ENCODE measurements at places on chromosomes 12 and 14.

- no peak for DNase-seq
Observed at GRCh38 chr12:124088217-124088907, 115.3 kb downstream of the ZNF664 start.

- no peak for DNase-seq
Observed at GRCh38 chr12:51694146-51694545, 103.1 kb downstream of the SCN8A start.

DNA sequence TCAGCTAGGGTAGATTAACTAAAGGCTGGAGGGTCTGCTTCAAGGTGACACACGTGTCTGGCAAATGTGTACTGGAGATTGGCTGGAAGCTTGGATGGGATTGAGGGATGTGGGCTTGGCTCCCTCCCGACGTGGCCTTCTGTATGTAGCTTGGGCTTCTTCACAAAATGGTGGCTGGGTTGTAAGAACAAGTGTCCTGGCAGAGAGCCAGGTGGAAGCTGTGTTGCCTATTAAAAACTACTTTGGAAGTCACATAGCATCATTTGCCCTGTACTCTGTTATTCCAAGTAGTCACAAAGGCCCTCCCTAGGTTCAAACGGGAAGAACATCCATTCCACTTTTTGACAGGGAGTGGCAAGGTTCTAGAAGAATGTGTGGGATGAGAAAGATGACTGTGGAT, 174.1 kb upstream of the PRICKLE1 start:
- DNase-seq = no peak

DNA sequence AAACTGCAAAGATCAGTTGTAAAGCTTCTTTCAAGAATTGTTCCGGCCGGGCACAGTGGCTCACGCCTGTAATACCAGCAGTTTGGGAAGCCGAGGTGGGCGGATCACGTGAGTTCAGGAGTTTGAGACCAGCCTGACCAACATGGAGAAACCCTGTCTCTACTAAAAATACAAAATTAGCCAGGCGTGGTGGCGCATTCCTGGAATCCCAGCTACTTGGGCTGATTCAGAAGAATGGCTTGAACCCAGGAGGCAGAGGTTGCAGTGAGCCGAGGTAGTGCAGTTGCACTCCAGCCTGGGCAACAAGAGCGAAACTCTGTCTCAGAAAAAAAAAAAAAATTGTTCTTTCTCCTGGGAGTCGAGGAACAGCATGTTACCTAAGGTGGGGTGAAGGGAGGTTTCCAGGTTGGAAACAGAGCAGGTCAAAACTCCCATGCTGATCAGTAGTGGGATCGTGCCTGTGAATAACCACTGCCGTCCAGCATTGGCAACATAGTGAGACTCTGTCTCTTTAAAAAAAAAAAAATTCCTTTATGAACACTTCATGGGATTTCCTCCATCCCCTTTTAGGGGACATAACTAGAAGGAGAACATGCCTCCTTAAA, 13.9 kb downstream of the FBXO34 start:
- no peak for DNase-seq

DNA sequence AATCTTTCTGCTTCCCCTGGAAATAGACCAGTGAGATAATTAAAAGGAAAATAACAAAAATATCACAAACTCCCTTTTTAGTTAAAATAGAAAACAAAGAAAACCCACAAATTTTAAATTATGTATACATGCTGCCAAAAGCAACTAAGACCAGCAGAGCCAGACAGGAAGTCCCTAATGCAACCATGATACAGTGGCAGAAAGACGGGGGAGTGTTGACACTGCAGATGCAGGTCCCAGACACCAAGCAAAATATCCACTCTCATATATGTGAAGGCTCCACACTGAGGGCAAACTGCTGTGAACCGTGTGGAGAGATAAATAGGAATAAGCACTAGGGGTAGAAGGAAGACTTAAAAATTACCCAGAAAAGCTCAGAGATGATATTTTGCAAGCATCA, 401.0 kb downstream of the BTG1 start:
- no peak for DNase-seq

DNA sequence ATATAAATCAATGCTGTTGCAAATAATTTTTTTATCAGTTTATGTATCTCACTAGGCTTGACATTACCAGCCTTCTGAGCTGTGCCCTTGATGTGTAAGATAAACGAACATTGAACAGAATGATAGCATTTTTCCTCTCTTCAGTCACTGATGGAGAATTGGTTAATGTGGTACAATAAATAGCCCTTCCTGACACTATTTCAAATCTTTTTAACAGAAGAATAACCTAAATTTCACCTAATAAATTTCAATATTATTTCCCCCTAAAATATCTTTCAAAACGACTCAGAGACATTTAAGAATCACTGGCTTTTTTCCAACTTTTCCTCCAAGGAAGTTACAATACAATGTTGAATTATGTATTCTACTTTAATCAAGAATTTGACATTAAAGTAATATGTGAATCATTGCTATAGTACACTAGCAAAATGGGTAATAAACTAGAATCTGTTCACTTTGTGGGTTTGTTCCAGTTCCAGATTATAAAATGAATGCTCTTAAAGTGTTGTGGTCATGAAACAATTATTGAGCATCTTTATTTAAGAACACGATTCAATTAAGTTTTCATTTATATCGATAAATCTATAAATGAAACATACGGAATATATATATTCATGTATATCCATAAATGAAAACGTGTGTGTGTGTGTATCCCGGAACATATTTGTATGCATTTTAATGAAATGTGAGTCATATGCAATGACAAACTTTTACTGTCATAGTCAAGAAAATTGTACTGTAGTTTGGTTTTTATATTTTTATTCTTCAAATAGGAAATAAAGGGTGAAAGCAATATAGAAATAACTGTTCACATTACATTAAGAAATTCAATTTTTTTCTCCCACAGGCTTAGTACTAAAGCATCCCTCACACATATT, 2.5 kb upstream of the ATP2B1 start:
- DNase-seq = no peak

- DNase-seq = peak; percentile 93
Observed at GRCh38 chr12:53096089-53096741, 1.3 kb upstream of the IGFBP6 start.

GRCh38 chr12:72346363-72346944, 74.3 kb downstream of the TRHDE start:
- DNase-seq = peak; percentile 76
